ENCODE measurements at places on chromosomes 12 and 14. TPM values are rescaled to one million over a fixed set of nuclear protein-coding genes. Genes with fewer than 3 reads are reported as not detected.

- DNase-seq, result no peak
- peaks cover 3% of the 10 kb centered on the region for H3K27me3 ChIP-seq
- no peaks in the 10 kb centered on the region for H3K4me1 ChIP-seq
- H3K4me3 ChIP-seq, result no peak overlapping the region
These were observed 290.6 kb downstream of the FOXN3 start for GRCh38 chr14:89126461-89126860.

DNA sequence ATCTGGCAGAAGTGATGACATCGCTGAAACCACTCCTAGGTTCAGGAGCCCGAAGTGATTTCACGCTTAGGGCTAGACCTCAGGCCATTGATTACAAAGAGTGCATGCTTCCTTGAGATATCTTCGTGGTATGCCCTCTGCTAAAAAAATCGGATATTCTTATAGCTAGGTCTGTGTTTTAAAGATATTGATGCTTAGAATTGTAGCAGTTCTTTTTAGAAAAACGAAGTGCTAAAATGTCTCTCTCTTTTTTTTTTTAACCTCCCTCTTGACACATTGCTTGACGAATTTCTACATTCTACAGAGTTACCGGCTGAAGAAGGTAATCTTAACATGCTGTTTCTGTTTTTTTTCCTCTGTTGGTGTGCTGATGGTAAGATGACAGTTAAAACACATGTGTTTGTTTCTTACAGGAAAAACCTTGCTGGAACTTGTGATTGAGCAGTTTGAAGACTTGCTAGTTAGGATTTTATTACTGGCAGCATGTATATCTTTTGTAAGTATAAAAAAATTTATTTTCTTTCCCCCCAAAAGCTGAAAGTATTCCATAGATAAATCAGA lies 1.3 kb downstream of the ATP2A2 start:
- H3K27ac ChIP-seq, result peak overlapping the region; percentile 91
- H3K27me3 ChIP-seq, result no peaks in the 10 kb centered on the region
- DNase-seq, result peak; percentile 71
- peaks cover 4% of the 10 kb centered on the region for H3K4me1 ChIP-seq

DNA sequence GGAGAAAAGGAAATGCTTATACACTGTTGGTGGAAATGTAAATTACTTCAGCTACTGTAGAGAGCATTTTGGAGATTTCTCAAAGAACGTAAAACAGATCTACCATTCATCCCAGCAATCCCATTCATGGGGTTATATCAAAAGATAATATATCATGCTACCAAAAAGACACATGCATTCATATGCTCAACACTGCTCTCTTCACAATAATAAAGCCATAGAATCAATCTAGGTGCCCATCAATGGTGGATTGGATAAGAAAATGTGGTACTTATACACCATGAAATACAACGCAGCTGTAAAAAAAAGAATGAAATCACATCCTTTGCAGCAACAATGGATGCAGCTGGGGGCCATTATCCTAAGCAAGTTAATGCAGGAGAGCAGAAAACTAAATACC lies 1487.7 kb upstream of the SEL1L start:
- H3K4me1 ChIP-seq, result no peaks in the 10 kb centered on the region
- no peak for DNase-seq
- H3K36me3 ChIP-seq, result no peaks in the 10 kb centered on the region
- no peak overlapping the region for H3K4me3 ChIP-seq
- H3K27me3 ChIP-seq, result no peaks in the 10 kb centered on the region
- H3K27ac ChIP-seq, result no peak overlapping the region

DNA sequence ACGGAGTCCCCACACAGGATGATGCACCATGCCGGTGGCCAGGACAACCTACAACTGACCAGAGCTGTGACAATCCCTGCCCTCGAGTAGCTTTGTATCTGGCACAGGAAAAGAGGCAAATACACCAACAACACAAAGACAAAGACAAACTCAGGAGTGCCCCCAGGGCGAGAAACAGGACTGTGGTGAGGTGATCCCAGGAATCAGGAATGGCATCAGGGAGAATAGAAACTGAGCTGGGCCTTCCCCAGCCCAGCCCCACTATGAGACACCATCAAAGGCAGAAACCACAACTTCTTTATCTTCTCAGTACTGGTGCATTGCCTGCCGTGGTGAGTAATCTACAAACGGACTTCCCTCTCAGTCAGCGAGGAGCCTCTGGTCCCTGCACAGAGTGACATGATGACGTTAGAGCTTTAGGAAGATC lies 157.7 kb downstream of the TTC7B start:
- H3K27me3 ChIP-seq, result no peaks in the 10 kb centered on the region
- no peak overlapping the region for H3K4me3 ChIP-seq
- peaks cover 3% of the 10 kb centered on the region for H3K4me1 ChIP-seq
- no peak overlapping the region for H3K27ac ChIP-seq
- H3K36me3 ChIP-seq, result peaks cover 2% of the 10 kb centered on the region

DNA sequence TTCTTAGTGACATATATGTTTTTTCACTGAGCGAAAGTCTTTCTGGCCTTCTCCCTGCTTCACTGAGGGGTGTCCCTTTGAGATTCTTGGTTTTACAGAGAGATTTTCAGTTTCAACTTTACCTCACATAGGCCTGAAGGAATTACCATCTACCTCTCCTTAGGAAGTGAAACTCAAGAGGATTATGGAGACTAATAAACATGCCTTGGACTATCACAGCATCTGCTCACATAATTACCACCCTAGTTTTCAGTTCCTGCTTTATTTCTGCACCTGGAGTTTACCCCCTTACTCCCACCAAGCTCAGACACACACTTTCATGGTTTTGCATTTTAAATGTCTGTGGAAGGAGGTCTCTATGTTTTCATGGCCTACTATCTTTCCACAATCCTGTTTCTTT lies 118.3 kb upstream of the SCAF11 start:
- H3K36me3 ChIP-seq, result no peaks in the 10 kb centered on the region
- H3K4me1 ChIP-seq, result no peaks in the 10 kb centered on the region
- H3K4me3 ChIP-seq, result no peak overlapping the region
- H3K27ac ChIP-seq, result no peak overlapping the region
- no peak for DNase-seq
- H3K27me3 ChIP-seq, result no peaks in the 10 kb centered on the region

GRCh38 chr14:73823339-73823885 lies 28.2 kb upstream of the PTGR2 start:
- no peaks in the 10 kb centered on the region for H3K27me3 ChIP-seq
- H3K4me3 ChIP-seq, result no peak overlapping the region
- no peak for DNase-seq

- DNase-seq, result peak; percentile 95
- no peaks in the 10 kb centered on the region for H3K27me3 ChIP-seq
- H3K27ac ChIP-seq, result peak overlapping the region; percentile 77
- peaks cover 12% of the 10 kb centered on the region for H3K36me3 ChIP-seq
- peaks cover 7% of the 10 kb centered on the region for H3K4me1 ChIP-seq
- H3K4me3 ChIP-seq, result peak overlapping the region; percentile 20
These were observed 6.3 kb downstream of the YBX3 start for GRCh38 chr12:10716704-10717315.

The GRIN2B gene
- total RNA-seq, result not detected

The TMCC3 gene
- 0.33 TPM for total RNA-seq

The DDX11 gene
- 13.2 TPM for total RNA-seq

The TBPL2 gene
- not detected for total RNA-seq

Measured in fibroblast of lung (primary cell).